ENCODE measurements at places on chromosomes 16 and 17. TPM values are rescaled to one million over a fixed set of nuclear protein-coding genes. Genes with fewer than 3 reads are reported as not detected.
A peak's percentile ranks its signal among the peaks of the same experiment; 100 is the strongest.

- DNase-seq: peak; percentile 68
Measured at GRCh38 chr16:180681-181564, 664 bp downstream of the HBQ1 start.

- DNase-seq: no peak
Measured at GRCh38 chr16:47939680-47940079, 216.1 kb downstream of the ABCC12 start.

- DNase-seq: no peak
Measured at GRCh38 chr17:48439110-48439850, 9.3 kb upstream of the SKAP1 start.

DNA sequence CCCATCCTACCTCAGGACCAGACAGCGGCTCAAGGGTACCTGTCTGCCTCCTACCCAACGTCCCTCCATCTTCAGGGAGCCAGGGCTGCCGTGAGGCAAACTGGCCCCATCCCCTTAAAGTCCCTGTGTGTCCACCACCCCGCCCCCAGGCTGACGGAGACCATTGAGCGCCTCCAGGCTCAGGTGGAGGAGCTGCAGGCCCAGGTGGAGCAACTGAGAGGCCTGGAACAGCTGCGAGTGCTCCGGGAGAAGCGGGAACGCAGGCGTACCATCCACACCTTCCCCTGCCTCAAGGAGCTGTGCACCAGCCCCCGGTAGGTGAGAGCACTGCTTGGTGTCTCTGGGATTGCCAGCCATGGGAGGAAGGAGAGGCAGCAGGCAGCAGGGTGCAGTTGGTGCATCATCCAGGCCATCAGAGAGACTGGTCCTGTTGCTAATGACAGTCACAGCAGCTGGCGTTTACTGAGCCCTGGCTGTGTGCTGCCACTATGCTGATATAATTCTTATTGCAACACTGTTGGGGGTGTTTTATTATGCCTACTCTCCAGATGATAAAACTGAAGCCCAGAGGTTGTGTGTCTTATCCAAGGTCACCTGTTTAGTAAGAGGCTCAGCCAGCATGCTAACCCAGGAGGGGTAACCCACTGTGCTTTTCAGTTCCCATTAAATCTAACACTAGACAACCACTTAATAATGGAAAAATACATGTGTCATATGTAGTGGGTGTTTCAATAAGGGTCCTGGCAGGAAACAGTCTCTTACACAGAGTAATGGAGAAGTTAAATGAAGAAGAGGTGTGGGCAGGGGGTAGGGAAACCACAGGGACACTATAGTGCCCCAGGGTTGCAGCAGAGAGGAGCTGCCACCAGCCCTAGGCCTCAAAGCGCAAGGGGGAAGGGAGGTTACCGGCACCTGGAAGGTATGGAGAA, 10.3 kb upstream of the MRPL58 start:
- DNase-seq: no peak

GRCh38 chr16:51696376-51696775, 545.3 kb upstream of the SALL1 start:
- no peak for DNase-seq

- no peak for DNase-seq
Measured at GRCh38 chr17:81000334-81000630, 8.6 kb downstream of the CHMP6 start.

- DNase-seq: no peak
Measured at GRCh38 chr16:14205666-14206065, 134.5 kb downstream of the MRTFB start.

GRCh38 chr16:2816751-2817339, at the start of gene PRSS21:
Gene PRSS21, plus strand, starts transcription at chr16:2817237. Its CDS starts 32 bp downstream, at chr16:2817269.
- DNase-seq: no peak

DNA sequence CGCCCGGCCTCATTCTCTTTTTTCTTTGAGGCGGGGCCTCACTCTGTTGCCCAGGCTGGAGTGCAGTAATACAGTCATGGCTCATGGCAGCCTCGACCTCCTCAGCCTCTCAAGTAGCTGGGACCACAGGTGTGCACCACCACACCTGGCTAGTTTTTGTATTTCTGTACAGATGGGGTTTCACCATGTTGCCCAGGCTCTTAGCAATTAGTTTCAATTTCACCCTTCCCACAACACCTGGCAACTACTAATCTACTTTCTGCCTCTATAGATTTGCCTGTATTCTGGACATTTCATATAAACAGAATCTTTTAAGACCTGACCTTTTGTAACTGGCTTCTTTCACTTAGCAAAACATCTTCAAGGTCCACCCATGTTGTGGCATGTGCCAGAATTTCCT, 8.0 kb upstream of the NT5M start:
- DNase-seq: no peak

DNA sequence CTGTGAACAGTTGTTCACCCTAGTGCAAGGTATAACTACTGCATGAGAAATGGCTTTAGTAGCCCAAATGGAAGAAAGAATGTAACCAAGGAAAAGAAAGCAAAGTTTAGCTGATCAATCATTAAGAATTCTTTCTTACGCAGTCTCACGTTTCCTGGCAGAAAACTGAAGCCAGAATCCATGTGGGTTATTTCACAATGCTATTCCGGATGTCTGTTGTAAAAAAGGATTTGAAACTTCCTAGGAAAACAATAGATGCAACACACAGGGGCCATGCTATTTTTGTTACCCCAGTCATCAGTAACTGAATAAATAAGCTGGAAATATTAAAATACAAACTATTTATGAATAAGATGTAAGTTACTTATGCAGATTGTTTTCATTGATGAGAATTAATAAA, 802.5 kb downstream of the CDH8 start:
- peak; percentile 1 for DNase-seq

DNA sequence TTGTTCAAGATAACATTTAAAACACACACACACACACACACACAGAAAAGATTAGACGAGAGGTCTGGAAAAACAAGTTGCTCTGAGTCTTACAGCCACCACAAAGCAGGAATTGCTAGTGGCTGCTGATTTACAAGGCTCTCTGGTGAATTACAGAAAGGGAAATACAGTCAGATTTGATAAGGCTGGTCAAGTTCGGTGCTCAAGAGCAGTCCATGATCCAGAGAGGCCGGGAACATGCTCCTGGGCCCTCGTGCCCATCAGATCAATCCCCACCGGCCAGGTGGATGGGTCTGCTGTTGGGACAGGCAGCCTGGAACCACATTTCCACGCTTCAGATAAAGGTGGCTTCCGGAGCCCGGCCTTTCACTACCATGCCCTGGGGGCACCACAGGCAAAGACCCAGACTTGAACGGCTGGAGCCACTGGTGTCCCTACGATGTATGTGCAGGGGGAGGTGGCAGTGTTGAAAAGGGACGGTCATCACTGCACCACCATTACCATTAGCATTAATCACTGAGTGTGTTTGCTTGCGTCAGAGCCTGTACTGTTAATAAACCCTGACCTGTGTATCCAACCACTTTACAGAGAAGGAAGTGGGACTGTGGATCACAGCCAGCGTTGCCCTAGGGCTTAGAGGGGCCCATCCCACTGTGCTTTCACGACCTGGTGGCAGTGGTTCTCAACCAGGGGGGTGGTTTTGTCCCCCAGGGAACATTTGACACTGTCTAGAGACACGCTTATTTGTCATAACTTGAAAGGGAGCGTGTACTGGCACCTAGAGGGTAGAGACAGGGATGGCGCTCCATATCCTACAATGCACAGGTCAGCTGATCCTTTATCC, 95.1 kb downstream of the XYLT1 start:
- no peak for DNase-seq

GRCh38 chr16:57637020-57637419, 8.6 kb downstream of the ADGRG1 start:
- DNase-seq: no peak

DNA sequence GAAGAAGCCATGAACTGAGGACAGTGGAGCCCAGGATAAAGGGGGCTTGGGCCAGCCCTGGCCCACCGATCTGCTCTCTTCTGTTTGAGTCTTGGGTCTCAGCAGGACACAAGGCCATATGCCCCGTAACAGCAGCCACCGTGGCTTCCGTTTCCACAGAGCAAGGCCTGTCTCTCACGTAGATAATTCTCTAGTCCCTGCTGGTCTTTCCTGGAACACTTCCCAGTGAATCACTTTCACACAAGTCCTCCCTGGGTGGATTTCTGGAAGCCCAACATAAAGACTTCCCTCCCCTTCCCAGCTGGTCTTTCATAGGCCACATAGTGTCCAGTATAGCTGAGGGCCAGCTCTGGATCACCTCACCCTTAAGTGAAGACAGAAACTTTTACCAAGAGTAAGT, 19.9 kb upstream of the C16orf78 start:
- no peak for DNase-seq

ZFPM1 gene
- 0.65 TPM for total RNA-seq

HS3ST3A1 gene
- under 0.01 TPM for total RNA-seq

SMIM22 gene
- total RNA-seq: not detected

KRT27 gene
- total RNA-seq: not detected

ACSM2A gene
- total RNA-seq: under 0.01 TPM

SLC2A4 gene
- total RNA-seq: 0.60 TPM

PRR15L gene
- total RNA-seq: not detected

CBFB gene
- 40.8 TPM for total RNA-seq

LRRC37A gene
- 2.6 TPM for total RNA-seq

RND2 gene
- total RNA-seq: 0.20 TPM
